OCI-M1 (cell line): ENCODE measurements at places on chromosomes 2 and 18.

GRCh38 chr2:134154246-134154645 lies 99.6 kb upstream of the MGAT5 start:
- DNase-seq: peak; percentile 12

DNA sequence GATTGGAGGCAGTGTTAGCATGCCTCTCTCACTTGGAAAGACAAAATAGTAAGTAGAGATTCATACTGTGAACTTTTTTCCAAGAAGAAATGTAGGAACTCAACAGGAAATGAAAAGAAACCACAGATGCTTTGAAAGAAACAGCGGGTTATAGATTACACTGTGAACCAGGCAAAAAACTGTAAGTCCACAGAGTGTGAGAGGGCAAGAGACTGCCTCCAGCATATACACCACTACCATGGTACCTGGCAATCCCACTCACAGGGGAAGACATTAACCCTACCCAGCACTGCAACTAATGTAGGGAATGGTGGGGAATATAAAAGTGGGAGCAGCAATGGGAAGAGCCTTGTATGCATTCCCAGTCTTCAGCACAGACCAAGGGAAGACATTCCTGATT lies 150.6 kb upstream of the GALNT5 start:
- no peak for DNase-seq

DNA sequence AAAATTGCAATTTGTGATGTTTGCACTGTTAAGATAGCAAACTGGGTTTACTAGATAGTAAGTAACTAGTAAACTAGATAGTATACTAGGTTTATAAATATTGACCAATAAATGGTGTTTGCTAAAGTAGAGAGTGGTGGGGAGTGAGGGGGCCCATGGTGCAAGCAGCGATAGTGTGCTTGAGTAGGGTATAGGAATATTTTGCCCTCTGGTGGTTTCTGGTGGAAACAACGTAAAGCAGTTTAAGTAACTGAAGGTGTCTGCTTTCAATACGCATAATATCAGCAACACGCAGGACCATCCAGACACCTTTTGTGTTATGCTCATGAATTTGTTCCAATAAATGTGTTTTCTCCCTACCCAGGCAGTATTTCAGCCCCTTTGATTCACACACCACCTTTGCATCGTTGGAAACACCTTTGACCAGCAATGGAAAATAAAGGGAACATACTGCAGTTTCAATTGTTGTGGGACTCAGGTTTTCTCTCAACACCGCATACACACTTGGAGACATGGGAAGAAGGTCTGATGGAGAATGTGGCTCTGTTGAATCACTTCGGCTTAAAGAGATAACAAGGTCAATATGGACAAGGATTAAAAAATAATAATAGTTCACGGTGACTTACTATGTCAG lies 16.7 kb upstream of the STAT1 start:
- peak; percentile 84 for DNase-seq

- peak; percentile 98 for DNase-seq
Measured at GRCh38 chr2:24971536-24972314, at the start of gene DNAJC27. Gene DNAJC27, minus strand, starts transcription at chr2:24971955. Its CDS starts 51 bp downstream, at chr2:24971904.

GRCh38 chr2:212659441-212659840 lies 120.8 kb upstream of the ERBB4 start:
- no peak for DNase-seq
